SHP77 treated with DMSO at 0.1 percent for 48 hours (cell line): ENCODE measurements at places on chromosomes 13 and 19.

GRCh38 chr13:45487604-45488003, 22.9 kb downstream of the COG3 start:
- no peak for DNase-seq

DNA sequence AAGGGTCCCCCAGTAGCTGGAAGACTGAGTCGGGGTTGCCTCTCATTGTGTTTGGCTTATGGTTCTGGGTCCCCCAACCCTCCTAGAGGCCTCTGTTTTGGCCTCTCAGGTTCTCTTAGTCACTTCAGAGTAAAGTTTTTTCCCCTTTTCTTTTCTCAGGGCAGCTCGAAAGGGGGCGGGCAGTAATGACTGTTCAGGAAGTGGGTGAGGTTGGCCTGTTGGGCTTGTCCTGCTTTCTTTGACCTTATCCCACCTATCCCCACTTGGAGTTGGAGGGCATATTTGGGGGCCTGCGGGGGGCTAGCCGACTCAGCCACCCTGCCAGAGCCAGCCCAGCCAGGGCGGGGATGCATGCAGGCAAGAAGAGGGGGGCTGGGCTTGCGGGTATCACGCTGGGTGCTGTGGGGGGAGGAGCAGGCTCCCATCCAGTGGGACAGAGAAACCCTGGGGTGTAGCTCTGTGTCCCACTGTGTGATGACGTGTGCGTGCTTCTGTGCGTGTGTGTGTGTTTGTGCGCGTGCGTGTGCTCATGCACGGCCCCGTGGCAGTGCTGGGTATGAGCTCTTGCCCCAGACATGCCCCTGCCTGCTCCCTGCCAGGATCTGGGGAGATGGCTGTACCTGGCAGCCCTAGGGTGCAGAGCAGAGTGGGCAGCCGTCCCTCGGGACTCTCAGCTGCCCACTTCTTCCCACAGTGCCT, 1.4 kb downstream of the CIC start:
- no peak for DNase-seq

- no peak for DNase-seq
These were observed 46.7 kb upstream of the IRS2 start for GRCh38 chr13:109833071-109833470.

- DNase-seq: peak; percentile 49
These were observed 35.9 kb downstream of the OXGR1 start for GRCh38 chr13:96958286-96958891.

GRCh38 chr19:46022431-46023310, at the start of gene PGLYRP1:
TSS of gene PGLYRP1 (minus strand) at chr19:46023053. CDS start at chr19:46023021, 32 bp downstream.
- DNase-seq: no peak

- no peak for DNase-seq
These were observed 13.5 kb upstream of the INSR start for GRCh38 chr19:7307590-7308218.

DNA sequence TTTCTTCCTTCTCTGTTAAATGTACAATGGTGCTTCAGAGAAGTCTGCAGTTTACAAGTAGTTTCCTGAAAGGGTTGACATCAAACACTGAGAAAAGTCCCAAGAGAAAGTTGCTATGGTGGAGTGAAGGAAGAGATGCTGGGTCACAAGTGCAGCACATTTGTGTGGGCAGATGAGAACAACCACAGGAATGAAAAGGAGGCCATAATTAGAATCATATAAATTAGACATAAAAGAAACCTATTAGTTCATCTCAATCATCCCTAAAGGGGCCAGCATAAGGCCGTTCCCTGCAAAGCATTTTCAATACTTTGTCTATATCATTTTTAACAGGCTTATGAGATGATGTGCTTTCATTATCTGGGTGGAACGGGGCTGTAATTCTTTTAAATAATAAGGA, 359.2 kb downstream of the IRS2 start:
- no peak for DNase-seq

GRCh38 chr19:8148410-8149260, 757 bp downstream of the FBN3 start:
- DNase-seq: no peak

DNA sequence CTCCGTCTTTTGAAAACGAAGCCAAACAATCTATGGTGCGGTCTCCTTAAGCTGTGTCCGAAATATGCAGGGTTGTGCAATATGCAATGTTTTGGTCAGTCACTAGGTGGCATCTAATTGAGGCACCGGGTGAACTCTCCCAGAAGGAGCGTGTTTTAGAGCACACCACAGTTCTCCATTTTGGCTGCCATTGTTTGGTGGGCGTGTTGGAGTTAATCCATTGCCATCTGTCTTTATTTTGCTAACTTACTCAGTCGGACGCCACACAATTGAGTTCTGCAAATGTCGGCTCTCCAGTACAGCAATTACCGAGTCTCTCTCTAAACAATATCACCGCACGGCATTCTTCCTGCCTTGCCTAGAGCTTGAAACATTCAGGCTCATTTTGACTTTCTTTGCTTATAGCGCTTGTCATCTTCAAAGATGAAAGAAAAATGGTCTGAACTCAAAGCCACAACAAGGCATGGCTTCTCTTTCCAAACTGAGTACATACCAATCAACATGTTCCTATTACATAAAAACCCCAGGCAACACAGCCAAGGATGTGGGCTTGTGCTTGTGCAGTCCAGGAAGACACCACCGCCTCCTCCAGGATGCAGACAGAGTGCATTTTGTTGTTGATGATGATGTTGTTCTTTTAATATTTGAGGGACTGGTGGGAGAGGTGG, 182.0 kb upstream of the SERP2 start:
- DNase-seq: peak; percentile 24

DNA sequence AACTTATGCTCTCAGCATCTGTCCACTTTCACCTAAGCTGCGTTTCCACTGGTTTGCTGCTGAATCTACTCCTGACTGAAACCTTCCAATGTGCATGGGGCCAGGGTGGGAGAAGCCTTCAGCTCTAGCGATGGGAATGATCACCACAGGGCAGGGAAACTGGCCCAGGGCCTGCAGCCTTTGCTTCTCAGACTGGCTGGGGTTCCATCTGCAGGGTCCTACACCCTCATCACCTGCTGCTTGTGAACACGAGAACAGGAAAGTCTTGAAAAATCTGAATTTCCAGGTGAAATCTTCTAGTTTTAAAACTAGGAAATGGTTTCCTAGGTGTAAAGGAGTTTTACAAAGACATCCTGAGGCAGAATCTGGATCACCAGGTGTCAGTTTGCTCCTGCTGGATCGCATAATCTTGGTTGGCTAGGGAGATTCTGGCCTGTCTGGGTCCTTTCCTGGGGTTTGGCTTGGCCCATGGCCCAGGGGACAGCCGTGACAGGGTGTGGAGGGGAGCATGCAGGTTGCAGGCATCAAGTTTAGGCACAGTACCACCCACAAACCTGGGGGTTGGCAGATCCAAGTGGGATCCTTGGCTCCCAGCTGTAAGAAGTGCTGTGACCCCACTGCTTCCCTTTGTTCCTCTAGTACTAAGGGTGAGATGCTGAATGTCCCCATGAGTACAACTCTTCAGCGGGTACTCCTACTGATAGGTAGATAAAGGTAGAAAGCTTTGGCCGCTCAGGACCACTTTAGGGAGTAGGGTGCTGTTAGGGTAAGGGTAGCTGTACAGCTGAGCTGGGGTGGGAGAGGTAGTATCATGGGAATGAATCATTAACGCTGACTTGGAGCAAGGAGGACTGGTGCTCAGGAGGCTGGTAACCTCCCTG, 1.8 kb upstream of the UBE2M start:
- no peak for DNase-seq

- DNase-seq: no peak
These were observed 11.8 kb downstream of the PTPRH start for GRCh38 chr19:55197528-55197927.

- no peak for DNase-seq
These were observed at the start of gene KLHL1 for GRCh38 chr13:70108356-70109105. TSS of gene KLHL1 (minus strand) at chr13:70108452. CDS start at chr13:70107699, 753 bp downstream.

- DNase-seq: no peak
These were observed 98.3 kb upstream of the KLF5 start for GRCh38 chr13:72960541-72960940.

DNA sequence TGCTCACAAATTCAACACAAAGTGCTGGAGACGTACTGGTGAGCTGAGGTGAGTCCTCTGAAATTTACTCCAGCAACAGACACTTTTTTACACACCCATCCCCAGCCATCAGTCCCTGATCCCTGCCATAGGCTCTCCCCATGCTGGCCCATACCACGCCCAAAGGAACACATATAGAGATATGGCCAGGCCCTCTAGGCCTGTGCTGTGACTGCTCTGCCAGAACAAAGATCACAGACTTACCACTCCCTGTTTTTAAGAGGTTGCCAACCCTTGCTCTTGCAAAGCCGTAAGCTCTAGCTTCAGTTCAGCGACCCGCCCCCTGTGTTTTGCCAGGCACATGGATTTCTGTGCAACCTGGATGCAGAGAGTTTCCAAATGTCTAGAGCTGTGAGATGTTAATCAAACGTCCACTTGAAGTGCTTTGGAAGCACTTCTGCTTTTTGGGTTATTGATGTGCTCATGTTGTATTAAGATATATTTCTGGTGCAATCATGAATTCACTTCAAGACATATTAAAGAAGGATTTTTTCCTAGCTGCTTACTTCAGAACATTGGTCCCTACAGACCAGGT, 59.7 kb downstream of the DLEU7 start:
- DNase-seq: no peak

- no peak for DNase-seq
These were observed 41.3 kb downstream of the DPF1 start for GRCh38 chr19:38182536-38183210.

DNA sequence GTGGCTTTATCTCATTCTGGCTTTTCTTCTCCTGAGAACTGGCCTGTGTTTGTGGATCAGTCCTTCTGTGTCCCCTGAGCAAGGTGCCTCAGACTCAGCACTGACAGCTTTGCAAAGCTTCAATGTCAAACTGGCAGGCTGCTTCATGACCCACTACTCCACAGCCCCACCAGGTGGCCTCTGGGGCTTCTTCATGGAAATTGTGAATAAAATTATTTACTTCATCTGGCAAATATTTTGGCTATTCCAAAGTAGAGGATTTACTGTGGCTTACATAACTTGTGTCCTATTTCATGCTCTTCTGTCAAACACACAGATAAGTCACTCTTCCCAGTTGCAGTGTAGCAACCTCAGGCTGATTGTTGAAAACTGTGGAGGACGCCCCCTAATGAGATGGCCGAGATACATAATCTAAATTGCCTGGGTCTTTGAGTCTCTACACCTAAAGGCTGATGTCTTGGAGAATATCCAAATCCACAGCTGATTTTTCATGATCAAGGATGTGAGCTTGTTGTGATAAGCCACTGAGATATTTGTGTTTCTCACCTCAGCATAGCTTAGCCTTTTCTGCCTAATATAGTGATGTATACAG, 721.9 kb upstream of the SLC10A2 start:
- DNase-seq: no peak

DNA sequence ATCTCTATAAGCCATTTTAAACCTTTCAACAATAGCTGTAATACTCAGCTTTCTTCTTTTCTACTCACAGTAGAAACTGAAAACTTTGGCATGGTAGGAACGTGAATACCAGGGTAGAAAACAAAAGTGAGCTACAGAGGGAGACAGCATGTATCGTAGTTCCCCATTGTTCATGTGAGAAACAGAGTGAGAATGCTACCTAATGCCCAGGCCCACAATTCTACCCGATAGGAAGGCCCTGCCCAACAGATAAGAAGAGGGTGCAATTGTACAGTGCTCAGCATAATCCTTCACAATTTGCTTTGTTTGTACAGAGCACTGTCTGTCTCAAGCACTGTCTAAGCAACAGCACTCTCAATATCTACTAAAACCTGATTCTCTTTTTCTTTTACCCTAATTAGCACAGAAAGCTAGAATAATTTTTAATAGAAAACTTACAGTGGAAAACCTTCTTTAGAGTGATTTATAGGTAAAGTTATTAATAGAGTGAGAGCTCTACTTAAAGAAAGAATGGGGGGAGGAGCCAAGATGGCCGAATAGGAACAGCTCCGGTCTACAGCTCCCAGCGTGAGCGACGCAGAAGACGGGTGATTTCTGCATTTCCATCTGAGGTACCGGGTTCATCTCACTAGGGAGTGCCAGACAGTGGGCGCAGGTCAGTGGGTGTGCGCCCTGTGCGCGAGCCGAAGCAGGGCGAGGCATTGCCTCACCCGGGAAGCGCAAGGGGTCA, 322.3 kb downstream of the EFNB2 start:
- DNase-seq: no peak

GRCh38 chr13:39688699-39689405, 33.4 kb downstream of the COG6 start:
- DNase-seq: no peak

GRCh38 chr13:40230833-40231266, 435.6 kb downstream of the FOXO1 start:
- no peak for DNase-seq

DNA sequence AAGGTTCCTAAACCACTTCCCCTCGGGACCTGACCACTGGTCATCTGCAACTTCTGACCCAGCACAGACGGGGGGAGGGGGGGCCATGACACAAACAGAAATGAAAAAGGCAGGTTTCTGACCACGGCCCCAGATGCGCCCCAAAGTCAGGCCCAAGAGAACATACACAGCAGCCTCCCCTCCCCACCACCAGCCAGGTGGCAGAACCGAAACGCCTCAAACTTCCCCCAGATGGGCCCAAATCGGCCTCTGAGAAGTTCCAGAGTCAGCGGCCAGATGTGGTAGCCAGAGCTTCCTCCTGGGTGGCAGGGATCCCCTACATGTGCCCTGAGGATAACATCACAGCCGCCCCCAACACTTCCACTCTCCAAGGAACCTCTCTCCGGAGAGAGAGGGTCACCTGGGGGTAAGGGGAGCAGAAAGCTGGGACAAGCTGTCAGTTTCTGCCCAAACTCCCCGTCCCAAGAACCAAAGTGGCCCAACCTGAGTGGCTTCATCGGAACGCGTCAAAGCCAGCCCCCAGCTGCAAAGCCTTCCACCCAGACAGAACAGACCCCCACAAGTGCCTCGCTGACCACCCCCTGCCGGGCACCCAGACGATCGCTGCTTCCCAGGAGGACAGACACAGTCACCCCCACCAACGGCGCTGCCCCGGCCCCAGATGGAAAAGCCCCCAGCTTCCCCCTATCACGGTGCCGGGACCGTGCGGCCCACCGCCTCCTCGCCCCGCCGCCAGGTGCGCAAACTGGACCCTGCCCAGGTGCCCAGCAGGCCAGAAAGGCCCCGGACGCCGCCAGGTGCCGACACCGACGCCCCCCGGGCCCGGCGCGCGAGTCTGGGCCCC, 800 bp downstream of the ELL start:
- DNase-seq: no peak

GRCh38 chr13:51311957-51312520, 27.5 kb upstream of the SERPINE3 start:
- DNase-seq: no peak

DNA sequence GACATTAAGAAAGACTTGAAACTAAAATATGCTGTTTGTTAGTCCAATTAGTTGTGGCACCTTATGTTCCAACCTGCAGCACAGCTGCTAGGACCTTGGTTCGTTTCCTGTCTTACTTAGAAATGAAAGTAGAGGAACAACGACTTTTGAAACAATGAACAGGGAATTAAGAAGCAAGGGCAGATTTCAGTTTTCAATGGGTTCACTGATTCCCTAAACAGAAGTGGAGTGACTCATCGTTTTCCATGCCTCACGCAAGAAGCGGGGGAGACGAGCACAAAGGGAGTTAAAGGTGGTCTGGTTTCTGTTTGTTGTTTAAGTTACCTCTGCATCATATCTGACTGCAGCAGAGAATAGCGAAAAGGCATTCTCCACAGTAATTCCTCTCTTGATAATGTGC, 44.8 kb downstream of the PHF11 start:
- DNase-seq: no peak

GRCh38 chr19:16893686-16893989, 4.8 kb downstream of the F2RL3 start:
- DNase-seq: peak; percentile 63
